Nasal cavity respiratory epithelium epithelial cell of viscerocranial mucosa (primary cell): ENCODE measurements at places on chromosomes 13 and 19. TPM values are rescaled to one million over a fixed set of nuclear protein-coding genes. Genes with fewer than 3 reads are reported as not detected.

The SLC15A1 gene
- total RNA-seq, result 0.34 and 1.3 TPM in 2 replicates

The CEACAM3 gene
- 0.07 TPM in 1 of 2 replicates, not detected in the other for total RNA-seq

The ZNF627 gene
- 20.8 and 25.8 TPM in 2 replicates for total RNA-seq

The APOE gene
- 27.3 and 227 TPM in 2 replicates for total RNA-seq

The TYROBP gene
- total RNA-seq, result not detected in 2 replicates

The FAM83E gene
- 17.0 and 25.6 TPM in 2 replicates for total RNA-seq

The FUT2 gene
- total RNA-seq, result 5.1 and 46.3 TPM in 2 replicates

The C19orf85 gene
- total RNA-seq, result not detected in 2 replicates

The IL11 gene
- 0.34 and 1.6 TPM in 2 replicates for total RNA-seq

The FAM216B gene
- not detected in 2 replicates for total RNA-seq

The PSG6 gene
- total RNA-seq, result not detected in 2 replicates

The PRKACA gene
- 15.0 and 34.0 TPM in 2 replicates for total RNA-seq

The IFNL1 gene
- not detected in 2 replicates for total RNA-seq

The PLIN4 gene
- total RNA-seq, result 2.4 and 12.9 TPM in 2 replicates

The KIR2DL1 gene
- not detected in 2 replicates for total RNA-seq

The EMP3 gene
- 2.1 and 2.9 TPM in 2 replicates for total RNA-seq

The GZMM gene
- not detected in 2 replicates for total RNA-seq

The ZNF628 gene
- total RNA-seq, result 1.4 and 4.4 TPM in 2 replicates

The NLRP11 gene
- total RNA-seq, result not detected in 2 replicates

The S1PR4 gene
- total RNA-seq, result 0.43 TPM in 1 of 2 replicates, not detected in the other

The COMP gene
- total RNA-seq, result 0.07 TPM in 1 of 2 replicates, not detected in the other
